ENCODE measurements at places on chromosomes 11 and 22.

GRCh38 chr22:38088629-38089473 is 4.9 kb upstream of the SLC16A8 start:
- no peaks in the 10 kb centered on the region for H3K36me3 ChIP-seq
- no peaks in the 10 kb centered on the region for H3K4me1 ChIP-seq
- no peak for DNase-seq
- no peaks in the 10 kb centered on the region for H3K27me3 ChIP-seq
- H3K4me3 ChIP-seq: no peak overlapping the region
- H3K27ac ChIP-seq: no peak overlapping the region

DNA sequence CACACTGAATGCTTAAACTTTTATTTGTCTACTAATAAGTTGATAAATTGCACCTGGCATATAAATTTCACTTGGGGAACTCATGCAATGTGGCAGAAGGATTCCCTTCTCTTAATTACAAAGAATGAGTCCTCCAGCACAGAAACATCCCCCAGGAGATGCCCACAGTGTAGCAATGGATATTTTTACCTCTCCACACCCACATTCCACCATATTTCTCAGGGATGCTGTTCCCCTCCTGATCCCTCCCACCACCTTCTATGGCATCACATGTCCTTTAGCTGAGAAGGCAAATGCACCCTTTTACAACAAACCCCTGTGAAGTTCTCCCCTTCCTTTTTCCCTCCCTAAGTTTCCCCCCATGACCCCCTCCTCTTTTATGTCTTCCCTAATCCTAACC is 56.1 kb upstream of the UBASH3B start:
- no peak for DNase-seq
- no peak overlapping the region for H3K4me3 ChIP-seq
- H3K27ac ChIP-seq: no peak overlapping the region
- no peaks in the 10 kb centered on the region for H3K27me3 ChIP-seq
- H3K36me3 ChIP-seq: no peaks in the 10 kb centered on the region

DNA sequence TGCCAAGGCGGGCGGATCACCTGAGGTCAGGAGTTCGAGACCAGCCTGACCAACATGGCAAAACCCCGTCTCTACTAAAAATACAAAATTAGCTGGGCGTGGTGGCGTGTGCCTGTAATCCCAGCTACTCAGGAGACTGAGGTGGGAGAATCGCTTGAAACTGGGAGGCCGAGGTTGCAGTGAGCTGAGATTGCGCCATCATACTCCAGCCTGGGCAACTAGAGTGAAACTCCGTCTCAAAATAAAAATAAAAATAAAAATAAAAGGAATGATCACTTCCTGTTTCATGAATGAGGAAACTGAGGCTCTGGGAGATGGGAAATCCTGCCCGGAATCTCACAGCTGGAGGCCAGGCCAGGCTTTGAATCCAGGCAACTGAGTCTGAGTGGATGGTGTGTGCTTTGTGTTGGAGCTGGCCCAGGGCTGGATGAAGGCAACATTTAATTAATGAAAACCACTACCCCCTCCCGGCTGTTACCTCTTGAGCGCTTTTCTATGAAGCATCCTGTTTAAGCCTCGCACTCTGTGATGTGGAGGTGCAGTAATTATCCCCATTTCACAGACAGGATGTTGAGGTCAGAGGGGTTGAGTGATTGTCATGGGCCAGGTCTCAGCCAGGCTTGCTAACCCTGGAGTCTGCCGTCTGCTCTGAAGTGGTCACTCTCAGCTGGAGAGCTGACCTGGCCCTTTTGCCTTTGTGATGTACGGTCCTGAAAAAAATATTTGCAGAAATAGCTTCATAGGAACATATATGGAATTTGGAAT is 27.8 kb downstream of the LRP5 start:
- DNase-seq: no peak
- H3K4me1 ChIP-seq: peaks cover 19% of the 10 kb centered on the region
- no peak overlapping the region for H3K27ac ChIP-seq
- no peaks in the 10 kb centered on the region for H3K27me3 ChIP-seq

GRCh38 chr11:78205256-78205655 is 16.5 kb downstream of the USP35 start:
- no peak for DNase-seq
- H3K36me3 ChIP-seq: peaks cover 1% of the 10 kb centered on the region
- no peaks in the 10 kb centered on the region for H3K27me3 ChIP-seq
- peaks cover 12% of the 10 kb centered on the region for H3K4me1 ChIP-seq
- H3K27ac ChIP-seq: no peak overlapping the region

DNA sequence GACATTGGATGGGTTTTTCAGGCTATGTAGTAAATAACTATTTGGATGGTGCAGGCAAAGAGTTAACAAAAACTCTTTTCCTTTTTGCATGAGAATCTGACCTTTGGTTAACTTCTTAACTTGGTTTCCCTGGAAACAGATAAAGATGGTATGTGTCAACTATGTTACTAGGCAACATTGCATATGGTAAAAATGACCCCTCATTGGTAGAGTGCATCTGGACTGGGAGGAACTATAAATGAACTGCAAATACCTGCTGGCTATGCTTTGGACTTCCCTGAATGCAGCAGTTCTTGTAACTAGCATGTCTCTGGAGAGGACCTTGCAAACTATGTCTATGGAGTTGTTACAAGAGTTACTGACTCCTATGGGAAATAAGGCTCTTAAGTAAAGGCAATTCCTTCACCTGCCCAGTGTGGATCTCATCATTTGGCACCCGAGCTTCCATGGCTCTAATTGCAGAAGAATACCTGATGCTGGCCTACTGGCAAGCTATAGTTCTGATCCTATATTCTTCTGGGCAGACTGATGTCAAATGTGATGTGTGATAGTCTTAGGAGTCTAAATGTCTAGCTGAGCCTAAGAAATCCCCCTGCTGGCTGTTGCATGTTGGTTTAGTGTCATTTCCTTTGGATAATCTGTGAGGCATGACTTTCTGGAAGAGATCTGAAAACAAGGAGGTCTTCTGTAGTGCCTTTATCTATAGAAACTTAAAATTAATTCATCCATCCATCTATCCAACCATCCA is 126.7 kb upstream of the MTMR2 start:
- no peaks in the 10 kb centered on the region for H3K36me3 ChIP-seq
- H3K27me3 ChIP-seq: no peaks in the 10 kb centered on the region
- peak; percentile 94 for DNase-seq
- no peak overlapping the region for H3K4me3 ChIP-seq

DNA sequence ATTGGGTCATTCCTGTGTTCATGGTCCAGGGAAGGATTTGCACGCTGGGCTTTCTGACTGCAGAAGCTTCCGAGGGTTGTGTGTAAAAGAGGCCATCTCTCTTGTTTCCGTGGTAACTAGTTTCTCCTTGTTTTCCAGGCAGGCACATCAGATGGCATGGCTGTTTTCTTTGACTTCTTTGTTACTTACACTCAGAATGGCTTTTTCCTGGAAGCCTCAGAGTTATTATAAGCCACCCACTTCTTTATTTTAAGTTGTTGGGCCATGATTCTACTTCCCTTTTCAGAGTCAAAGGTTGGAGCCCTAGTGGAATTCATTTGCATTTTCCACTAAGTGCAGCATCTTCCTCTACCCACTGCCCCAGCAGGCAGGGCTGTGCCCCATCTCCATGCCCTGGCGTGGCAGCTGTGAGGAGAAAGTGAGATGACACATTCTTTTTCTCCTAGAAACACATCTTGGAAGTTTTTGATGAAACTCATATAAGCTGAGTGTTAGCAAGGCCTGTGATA is 94.9 kb downstream of the PRR5L start:
- H3K27ac ChIP-seq: no peak overlapping the region
- DNase-seq: no peak
- H3K4me3 ChIP-seq: no peak overlapping the region
- no peaks in the 10 kb centered on the region for H3K27me3 ChIP-seq

DNA sequence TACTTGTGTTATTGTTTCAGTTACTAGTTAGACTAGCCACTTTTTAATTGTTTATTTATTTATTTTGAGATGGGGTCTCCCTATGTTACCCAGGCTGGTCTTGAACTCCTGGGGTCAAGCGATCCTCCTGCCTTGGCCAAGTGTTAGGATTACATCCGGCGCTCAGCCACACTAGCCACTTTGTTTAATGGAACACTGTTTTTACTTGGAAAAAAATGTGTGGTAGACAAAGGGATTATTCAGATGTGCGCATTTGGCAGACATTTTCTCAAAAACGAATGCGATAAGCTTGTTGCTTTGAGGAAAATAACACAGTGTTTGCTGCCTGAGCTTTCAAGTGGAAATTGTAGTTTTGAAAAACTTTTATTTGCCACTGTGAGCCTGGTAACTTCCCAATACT is 51.0 kb downstream of the CTNND1 start:
- no peaks in the 10 kb centered on the region for H3K27me3 ChIP-seq
- no peak for DNase-seq
- H3K36me3 ChIP-seq: peaks cover 99% of the 10 kb centered on the region
- no peak overlapping the region for H3K27ac ChIP-seq

DNA sequence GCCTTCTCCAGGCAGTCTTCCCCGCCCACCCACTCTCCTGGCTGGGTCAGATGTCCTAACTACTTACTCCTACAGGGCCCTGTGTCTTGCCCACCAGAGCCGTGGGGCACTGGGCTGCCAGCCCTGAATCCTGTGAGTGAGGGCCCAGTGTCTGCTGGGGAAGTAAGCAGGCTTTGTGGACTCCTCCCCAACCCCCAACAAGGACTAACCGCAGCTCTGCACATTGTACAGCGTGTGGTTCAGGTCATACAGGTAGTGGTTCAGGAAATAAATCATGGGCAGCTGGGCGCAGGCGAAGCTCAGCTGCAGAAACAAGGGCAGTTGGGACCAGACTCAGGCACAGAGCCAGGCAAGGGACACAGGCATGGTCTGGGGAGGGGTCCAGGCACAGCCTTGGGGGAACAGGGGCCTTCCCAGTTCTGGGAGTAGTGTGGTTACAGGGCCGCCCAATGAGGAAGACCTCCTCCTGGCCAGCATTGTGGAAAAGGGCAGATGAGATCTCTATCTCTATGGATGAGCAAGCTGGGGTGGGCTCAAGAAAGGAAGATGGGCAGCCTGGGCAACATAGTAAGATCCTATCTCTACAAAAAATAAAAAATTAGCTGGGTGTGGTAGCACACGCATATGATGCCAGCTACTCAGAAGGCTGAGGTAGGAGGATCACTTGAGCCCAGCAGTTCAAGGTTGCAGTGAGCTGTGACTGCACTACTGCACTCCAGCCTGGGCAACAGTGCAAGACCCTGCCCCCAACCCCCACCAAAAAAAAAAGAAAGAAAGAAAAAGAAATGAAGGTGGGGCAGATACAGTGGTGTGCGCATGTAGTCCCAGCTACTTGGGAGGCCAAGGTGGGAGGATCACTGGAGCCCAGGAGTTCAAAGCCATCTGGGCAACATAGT is 5.5 kb downstream of the UNC93B1 start:
- no peaks in the 10 kb centered on the region for H3K36me3 ChIP-seq
- H3K27me3 ChIP-seq: peaks cover 12% of the 10 kb centered on the region
- no peak overlapping the region for H3K4me3 ChIP-seq
- H3K27ac ChIP-seq: no peak overlapping the region

- no peaks in the 10 kb centered on the region for H3K36me3 ChIP-seq
- no peaks in the 10 kb centered on the region for H3K27me3 ChIP-seq
- H3K4me3 ChIP-seq: no peak overlapping the region
- peak; percentile 34 for DNase-seq
- H3K27ac ChIP-seq: no peak overlapping the region
Observed at GRCh38 chr11:126339863-126340434, 15.5 kb upstream of the ST3GAL4 start.

GRCh38 chr11:128467610-128468041 is 119.7 kb downstream of the ETS1 start:
- no peak overlapping the region for H3K4me3 ChIP-seq
- H3K4me1 ChIP-seq: peaks cover 18% of the 10 kb centered on the region

DNA sequence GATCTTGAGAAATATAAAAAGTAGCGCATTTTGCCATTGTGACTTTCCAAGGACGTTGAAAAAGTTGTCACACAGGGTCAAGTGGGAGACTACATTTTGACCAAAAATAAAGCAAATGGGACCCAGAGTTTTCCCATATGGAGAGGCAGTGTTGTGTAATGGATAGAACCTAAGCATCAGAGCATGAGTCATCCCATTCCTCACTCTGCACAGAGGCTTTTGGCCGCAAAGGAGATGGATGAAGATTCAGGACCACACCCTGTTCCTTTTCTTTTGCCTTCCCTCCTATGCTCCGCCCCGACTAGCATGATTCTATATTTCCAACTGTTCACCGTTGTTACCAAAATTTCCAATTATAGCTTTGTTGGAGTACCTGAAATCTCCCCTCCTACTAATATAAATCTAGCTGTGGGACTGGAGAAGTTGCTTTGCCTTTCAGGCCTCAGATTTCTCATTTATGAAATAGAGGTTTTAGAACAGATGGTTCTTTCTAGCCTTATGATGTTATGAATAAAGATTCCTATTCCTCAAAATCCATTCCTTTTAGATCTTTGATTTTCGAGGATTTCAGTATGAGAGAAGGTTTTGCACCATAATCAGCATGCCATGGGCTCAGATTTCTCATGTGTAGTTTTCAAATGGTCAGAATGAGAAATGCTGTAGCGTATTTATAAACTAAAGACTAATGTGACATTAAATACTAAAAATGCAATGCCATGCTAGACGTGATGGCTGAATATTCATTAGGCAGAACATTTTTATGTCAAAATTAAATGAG is 921.9 kb upstream of the TENM4 start:
- no peak overlapping the region for H3K27ac ChIP-seq
- no peaks in the 10 kb centered on the region for H3K36me3 ChIP-seq
- H3K4me1 ChIP-seq: no peaks in the 10 kb centered on the region

- DNase-seq: no peak
- H3K36me3 ChIP-seq: no peaks in the 10 kb centered on the region
- no peak overlapping the region for H3K4me3 ChIP-seq
- H3K27me3 ChIP-seq: no peaks in the 10 kb centered on the region
Observed at GRCh38 chr22:29171721-29172120, 34.0 kb upstream of the EMID1 start.

- no peaks in the 10 kb centered on the region for H3K27me3 ChIP-seq
- peak; percentile 97 for DNase-seq
- no peak overlapping the region for H3K27ac ChIP-seq
- H3K36me3 ChIP-seq: no peaks in the 10 kb centered on the region
Observed at GRCh38 chr11:62004473-62004872, 37.0 kb upstream of the FTH1 start.

GRCh38 chr11:115906171-115906570 is 402.0 kb upstream of the CADM1 start:
- no peak overlapping the region for H3K4me3 ChIP-seq
- H3K4me1 ChIP-seq: no peaks in the 10 kb centered on the region
- no peaks in the 10 kb centered on the region for H3K27me3 ChIP-seq

DNA sequence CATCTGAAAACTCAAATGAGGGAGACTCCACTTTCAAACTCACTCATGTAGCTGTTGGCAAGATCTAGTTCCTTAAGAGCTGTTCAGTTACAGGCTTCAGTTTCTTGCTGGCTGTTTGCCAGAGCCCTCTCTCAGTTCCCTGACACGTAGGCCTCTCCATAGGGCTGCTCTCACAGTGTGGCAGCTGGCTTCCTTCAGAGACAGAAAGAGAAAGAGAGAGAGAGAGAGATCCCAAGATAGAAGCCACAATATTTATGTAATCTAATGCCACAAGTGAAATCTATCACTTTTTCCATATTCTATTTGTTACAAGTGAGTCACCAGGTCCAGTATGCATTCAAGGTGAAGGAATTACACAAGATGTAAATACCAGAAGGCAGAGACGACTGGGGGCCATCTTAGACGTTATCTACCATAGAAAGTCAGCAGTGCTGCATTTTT is 168.8 kb downstream of the RCN1 start:
- H3K27me3 ChIP-seq: no peaks in the 10 kb centered on the region
- H3K27ac ChIP-seq: no peak overlapping the region
- no peaks in the 10 kb centered on the region for H3K36me3 ChIP-seq
- no peak overlapping the region for H3K4me3 ChIP-seq
- DNase-seq: peak; percentile 66
- H3K4me1 ChIP-seq: no peaks in the 10 kb centered on the region
